Chondrocyte (in vitro differentiated cells): ENCODE measurements at places on chromosomes 13 and 19. TPM values are rescaled to one million over a fixed set of nuclear protein-coding genes. Genes with fewer than 3 reads are reported as not detected.

DNA sequence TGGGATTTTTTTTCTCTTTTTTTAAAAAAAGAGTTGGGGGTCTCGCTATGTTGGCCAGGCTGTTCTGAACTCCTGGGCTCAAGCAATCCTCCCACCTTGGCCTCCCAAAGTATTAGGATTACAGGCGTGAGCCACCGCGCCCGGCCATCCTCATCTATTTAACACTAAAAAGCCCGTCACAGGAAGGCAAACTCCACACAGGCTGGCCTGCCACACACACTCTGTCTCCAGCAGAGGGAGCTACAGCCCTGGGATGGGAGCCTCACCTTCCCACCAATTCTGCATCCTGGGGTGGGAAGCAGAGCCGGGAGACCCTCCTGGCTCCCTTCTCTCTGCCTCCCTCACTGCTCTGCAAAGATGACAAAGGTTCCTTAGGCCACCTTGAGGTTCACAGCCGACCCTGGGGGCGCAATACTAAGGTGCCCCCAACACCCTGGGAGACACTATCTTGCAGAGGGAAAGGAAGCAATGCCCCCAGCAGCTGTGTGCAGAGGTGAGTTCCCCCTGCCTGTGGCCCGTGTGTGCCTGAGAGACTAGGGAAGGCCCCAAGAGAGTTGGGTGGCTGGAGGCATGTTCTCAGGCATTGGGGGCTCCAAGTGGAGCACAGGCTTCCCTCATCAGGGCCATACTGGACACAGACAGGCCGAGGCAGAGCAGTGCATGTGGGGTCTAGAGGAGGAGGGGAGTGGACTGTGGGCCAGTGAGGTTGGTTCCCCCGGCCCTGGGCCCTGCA is 27.4 kb upstream of the TIMM44 start:
- no peaks in the 10 kb centered on the region for H3K27me3 ChIP-seq
- no peaks in the 10 kb centered on the region for H3K4me1 ChIP-seq
- peaks cover 16% of the 10 kb centered on the region for H3K36me3 ChIP-seq
- peak; percentile 60 for DNase-seq
- no peak overlapping the region for H3K27ac ChIP-seq

The RASAL3 gene
- total RNA-seq: 0.05 TPM in 1 of 3 replicates, not detected in the others

GRCh38 chr19:41714598-41714997 is 6.2 kb downstream of the CEACAM5 start:
- H3K36me3 ChIP-seq: no peaks in the 10 kb centered on the region
- no peak overlapping the region for H3K4me3 ChIP-seq
- no peaks in the 10 kb centered on the region for H3K4me1 ChIP-seq
- no peak for DNase-seq

DNA sequence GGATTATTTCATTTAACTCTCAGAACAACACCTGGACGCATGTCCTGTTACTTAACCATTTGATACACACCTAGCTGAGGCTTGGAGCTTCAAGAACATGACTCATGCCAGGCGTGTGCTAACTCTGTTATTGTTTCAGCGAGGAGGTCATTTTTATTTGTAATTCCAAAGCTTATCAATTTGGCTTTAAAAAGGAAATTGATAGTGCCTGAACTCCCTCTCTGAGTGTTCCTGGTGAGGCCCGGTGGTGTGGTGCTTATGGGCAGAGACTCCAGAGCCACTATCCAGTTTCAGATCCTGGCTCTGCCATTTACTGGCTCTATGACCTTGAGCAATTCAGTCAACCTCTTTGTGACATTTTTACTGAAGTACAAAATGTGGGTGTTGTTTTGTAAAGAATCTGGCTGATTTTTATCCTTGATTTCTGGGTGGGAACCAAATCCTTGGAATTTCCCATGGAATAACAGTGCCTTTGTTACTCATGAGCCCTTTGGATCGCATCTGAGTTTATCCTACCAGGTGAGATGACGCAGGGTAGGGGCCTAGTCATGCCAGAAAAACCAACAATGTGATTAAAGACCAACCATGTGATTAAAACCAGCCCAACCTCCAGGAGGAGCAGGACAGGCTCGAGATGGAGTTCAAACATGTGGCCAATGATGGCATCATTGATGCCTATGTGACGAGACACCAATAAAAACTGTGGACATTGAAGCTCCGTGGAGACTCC is 198.8 kb downstream of the MYO16 start:
- no peak overlapping the region for H3K27ac ChIP-seq
- DNase-seq: no peak
- H3K4me1 ChIP-seq: no peaks in the 10 kb centered on the region
- no peaks in the 10 kb centered on the region for H3K36me3 ChIP-seq
- H3K4me3 ChIP-seq: no peak overlapping the region

DNA sequence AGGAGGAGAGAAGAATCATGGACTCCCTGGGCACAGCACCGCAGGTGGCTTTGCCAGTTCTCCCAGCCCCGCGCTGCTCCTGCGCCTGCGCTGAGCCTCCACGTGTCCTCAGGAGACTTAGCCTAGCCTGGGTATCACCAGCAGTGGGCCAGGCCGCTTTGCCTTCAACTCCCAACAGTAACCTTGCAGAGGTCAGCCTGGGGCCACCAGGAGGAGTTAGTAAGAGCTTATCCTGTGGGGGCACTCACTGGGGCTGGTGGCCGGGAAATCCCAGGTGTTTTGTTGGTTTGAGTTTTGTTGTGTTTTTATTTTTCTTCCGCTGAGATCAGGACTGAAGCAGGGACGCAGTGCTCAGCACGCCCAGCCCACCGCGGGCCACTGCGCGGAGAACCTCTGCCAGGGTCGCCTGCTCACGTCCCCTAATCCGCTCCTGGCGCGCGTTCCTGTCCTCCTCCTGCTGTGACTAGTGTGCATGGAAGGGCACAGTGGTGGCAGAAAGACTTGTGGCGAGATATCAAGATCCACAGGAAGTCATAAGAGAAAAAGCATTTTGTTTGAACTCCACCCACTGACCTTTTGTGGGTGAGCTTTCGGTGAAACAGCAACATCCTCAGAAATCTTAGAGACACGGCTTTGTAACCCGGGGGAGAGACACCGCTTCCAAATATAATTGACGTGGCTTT is 207.4 kb upstream of the RFC3 start:
- no peaks in the 10 kb centered on the region for H3K27me3 ChIP-seq
- peak overlapping the region; percentile 63 for H3K4me3 ChIP-seq
- peaks cover 15% of the 10 kb centered on the region for H3K4me1 ChIP-seq
- H3K36me3 ChIP-seq: peaks cover 2% of the 10 kb centered on the region
- peak overlapping the region; percentile 96 for H3K27ac ChIP-seq

The ZNF473 gene
- total RNA-seq: 7.0 to 7.3 TPM (median 7.0 TPM) in 3 replicates

GRCh38 chr13:51770681-51771417 is 33.1 kb downstream of the DHRS12 start:
- DNase-seq: no peak
- H3K4me3 ChIP-seq: no peak overlapping the region
- no peak overlapping the region for H3K27ac ChIP-seq
- H3K36me3 ChIP-seq: peaks cover 4% of the 10 kb centered on the region
- peaks cover 4% of the 10 kb centered on the region for H3K4me1 ChIP-seq
- no peaks in the 10 kb centered on the region for H3K27me3 ChIP-seq

DNA sequence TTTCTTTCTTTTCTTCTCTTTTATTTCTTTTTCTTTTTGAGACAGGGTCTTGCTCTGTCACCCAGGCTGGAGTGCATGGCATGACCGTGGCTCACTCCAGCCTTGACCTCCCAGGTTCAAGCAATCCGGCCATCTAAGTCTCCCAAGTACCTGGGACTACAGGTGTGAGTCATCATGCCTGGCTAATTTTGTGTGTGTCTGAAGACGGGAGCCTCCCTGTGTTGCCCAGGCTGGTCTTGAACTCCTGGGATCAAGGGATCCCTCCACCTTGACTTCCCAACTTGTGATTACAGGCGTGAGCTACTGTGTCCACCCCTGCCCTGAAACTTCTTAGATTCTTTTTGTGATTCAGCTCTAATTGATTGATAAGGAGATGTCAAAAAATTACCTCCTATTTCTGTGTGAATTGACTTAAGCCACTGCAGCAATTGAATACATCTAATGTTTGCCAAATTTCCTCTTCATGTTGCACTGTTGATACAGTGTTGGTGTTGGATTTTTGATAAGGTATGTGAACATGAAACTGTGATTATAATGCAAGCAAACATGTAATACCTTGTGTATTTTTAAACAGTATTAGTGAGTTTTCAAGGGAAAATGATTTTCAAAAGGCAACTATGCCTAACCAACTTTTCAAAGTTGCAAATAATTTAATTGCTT is 22.6 kb downstream of the KLF5 start:
- no peak overlapping the region for H3K27ac ChIP-seq
- H3K27me3 ChIP-seq: no peaks in the 10 kb centered on the region
- no peaks in the 10 kb centered on the region for H3K4me1 ChIP-seq

DNA sequence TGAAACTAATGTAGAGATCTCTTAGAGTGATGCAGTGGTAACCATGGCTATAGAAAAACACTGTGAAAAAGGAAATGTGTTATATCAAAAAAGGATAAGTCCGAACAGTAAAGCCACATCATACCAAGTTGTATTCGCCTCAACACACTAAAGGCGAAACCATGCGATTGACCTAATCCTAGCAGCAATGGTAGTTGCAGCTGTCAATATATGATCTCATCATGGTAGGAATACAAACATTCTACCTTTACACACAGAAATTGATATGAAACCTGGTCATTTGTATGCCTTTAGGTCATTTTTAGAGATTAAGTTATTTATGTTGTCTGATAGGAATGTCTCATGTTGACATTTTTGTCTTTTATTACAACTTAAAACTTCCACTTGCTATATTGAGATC is 271.9 kb downstream of the SLITRK6 start:
- H3K36me3 ChIP-seq: no peaks in the 10 kb centered on the region
- peaks cover 21% of the 10 kb centered on the region for H3K4me1 ChIP-seq
- no peak overlapping the region for H3K27ac ChIP-seq
- no peak overlapping the region for H3K4me3 ChIP-seq

The PTH2 gene
- not detected in 3 replicates for total RNA-seq

The FUT3 gene
- not detected in 3 replicates for total RNA-seq

The GSX1 gene
- not detected in 3 replicates for total RNA-seq

The APLP1 gene
- 31.7 to 76.4 TPM (median 66.8 TPM) in 3 replicates for total RNA-seq

DNA sequence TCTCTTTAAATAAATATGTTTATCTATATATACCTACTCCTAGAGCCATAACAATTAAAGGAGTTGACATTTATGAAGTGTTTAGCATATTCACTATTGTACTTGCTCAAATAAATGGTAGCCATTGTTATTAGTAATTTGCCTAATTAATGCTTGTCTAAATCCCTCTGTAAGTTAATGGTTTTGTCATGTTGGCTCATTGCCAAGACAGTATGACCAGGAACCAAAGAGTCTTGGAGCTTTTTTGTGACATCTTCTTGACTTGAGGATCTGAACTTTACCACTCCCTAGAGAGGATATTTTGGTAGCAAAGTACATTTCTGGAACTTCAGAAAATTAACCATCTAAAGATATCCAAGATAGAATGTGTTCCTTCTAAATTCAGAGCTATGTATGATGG is 15.5 kb downstream of the FRY start:
- peaks cover 11% of the 10 kb centered on the region for H3K36me3 ChIP-seq
- no peak overlapping the region for H3K4me3 ChIP-seq
- peaks cover 17% of the 10 kb centered on the region for H3K4me1 ChIP-seq

DNA sequence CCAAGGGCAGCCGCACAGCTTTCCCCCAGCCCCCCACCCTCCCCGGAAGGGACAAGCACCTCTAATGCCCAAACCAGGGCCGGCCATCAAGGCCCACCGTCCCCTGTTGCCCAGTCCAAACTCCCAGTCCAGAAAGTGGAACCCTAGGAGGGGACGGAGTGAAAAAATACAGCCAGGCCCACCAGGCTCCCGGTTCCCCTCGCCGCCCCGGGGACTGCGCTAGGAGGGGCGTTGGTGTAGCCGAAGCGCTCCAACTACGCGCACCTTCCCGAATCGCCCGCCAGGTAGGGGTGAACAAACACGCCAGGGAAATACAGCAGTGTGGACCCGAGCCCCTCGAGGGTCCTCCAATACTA is 1.3 kb downstream of the KLF16 start:
- H3K27ac ChIP-seq: peak overlapping the region; percentile 87
- H3K36me3 ChIP-seq: no peaks in the 10 kb centered on the region
- H3K4me3 ChIP-seq: peak overlapping the region; percentile 88
- H3K27me3 ChIP-seq: no peaks in the 10 kb centered on the region

The WDR88 gene
- not detected in 3 replicates for total RNA-seq

GRCh38 chr13:30978981-30979956 is 46.8 kb downstream of the TEX26 start:
- H3K27me3 ChIP-seq: no peaks in the 10 kb centered on the region
- no peak overlapping the region for H3K4me3 ChIP-seq
- no peak for DNase-seq

DNA sequence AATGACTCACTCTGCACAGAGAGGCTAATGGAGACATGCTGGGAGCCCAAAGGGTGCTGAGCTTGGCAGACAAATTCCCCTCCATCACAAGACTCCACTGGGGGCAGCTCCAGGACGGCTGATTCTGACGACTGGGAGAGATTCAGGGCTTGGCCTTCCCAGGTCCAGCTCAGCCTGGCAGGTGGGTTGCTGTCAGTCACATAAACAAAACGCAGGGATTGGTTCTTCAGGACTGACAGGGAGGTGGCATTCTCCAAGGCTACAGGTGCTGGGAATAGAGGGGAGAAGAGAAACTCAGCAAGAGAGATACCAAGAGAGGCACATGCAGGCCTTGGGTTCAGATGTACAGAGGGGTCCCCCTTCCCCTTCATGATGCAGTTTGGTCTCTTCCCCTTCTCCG is 10.7 kb upstream of the ZNF175 start:
- no peak overlapping the region for H3K27ac ChIP-seq
- no peaks in the 10 kb centered on the region for H3K36me3 ChIP-seq
- DNase-seq: no peak
- no peak overlapping the region for H3K4me3 ChIP-seq
- H3K27me3 ChIP-seq: peaks cover 10% of the 10 kb centered on the region

The ZNF534 gene
- not detected in 3 replicates for total RNA-seq

- no peaks in the 10 kb centered on the region for H3K36me3 ChIP-seq
- DNase-seq: no peak
- H3K4me1 ChIP-seq: peaks cover 3% of the 10 kb centered on the region
- no peak overlapping the region for H3K27ac ChIP-seq
- H3K27me3 ChIP-seq: no peaks in the 10 kb centered on the region
Observed at GRCh38 chr13:57128909-57129308, 11.8 kb upstream of the PRR20A start.

DNA sequence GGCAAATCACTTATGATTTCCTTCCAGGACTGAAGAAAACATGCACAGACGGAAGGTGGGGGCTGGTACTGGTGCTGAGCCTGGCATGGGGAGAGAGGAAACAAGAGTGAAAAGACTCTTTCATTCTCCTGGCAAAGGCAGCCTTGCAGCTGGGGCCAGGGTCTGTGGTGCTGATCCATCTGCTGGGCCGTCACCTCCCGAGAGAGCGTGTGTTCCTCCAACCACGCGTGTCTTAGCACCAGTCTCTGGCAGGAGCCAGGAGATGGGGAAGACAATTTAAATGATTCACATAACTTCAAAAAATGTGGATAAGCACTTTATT is 23.9 kb upstream of the SPART start:
- peaks cover 11% of the 10 kb centered on the region for H3K36me3 ChIP-seq
- peaks cover 19% of the 10 kb centered on the region for H3K4me1 ChIP-seq
- H3K27me3 ChIP-seq: no peaks in the 10 kb centered on the region
- no peak overlapping the region for H3K4me3 ChIP-seq
- peak overlapping the region; percentile 29 for H3K27ac ChIP-seq
- DNase-seq: no peak
